Astrocyte of the spinal cord (primary cell): ENCODE measurements at places on chromosomes 7 and 10.

GRCh38 chr10:110361800-110362456 is 57.2 kb upstream of the SMNDC1 start:
- DNase-seq = no peak

- DNase-seq = peak; percentile 62
These were observed 754 bp downstream of the GSTO1 start for GRCh38 chr10:104255311-104255981.

GRCh38 chr7:42552227-42552626 is 315.2 kb upstream of the GLI3 start:
- DNase-seq = no peak

DNA sequence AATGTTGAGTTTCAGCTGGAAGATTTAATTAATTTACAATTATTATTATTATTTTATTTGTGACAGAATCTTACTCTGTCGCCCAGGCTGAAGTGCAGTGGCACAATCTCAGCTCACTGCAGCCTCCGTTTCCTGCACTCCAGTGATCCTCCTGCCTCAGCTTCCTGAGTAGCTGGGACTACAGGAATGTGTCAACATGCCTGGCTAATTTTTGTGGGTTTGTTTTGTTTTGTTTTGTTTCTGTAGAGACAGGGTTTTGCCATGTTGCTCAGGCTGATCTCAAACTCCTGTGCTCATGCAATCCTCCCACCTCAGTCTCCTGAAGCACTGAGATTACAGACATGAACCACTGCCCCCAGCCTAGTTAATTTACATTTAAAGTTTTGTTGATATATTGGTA is 93.8 kb upstream of the MEOX2 start:
- DNase-seq = peak; percentile 57

DNA sequence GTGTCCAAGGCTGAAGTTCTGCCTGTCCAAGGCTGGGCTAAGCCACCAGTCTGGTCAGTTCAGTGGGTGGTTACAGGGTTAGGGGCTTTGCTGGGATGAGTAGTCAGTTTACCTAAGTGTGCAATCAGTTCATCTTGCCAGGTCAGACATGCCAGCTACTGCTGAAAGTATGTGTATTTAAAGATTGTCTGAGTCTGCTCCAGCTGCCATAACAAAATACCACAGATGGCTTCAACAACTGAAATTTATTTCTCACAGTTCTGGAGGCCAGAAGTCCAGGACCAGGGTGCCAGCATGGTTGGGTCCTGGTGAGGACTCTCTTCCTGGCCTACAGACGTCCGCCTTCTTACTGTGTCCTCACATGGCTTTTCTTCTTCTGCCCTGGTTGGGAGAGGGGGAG is 52.4 kb upstream of the TNS3 start:
- no peak for DNase-seq

- DNase-seq = no peak
These were observed 893.9 kb downstream of the CCSER2 start for GRCh38 chr10:85222300-85222699.

DNA sequence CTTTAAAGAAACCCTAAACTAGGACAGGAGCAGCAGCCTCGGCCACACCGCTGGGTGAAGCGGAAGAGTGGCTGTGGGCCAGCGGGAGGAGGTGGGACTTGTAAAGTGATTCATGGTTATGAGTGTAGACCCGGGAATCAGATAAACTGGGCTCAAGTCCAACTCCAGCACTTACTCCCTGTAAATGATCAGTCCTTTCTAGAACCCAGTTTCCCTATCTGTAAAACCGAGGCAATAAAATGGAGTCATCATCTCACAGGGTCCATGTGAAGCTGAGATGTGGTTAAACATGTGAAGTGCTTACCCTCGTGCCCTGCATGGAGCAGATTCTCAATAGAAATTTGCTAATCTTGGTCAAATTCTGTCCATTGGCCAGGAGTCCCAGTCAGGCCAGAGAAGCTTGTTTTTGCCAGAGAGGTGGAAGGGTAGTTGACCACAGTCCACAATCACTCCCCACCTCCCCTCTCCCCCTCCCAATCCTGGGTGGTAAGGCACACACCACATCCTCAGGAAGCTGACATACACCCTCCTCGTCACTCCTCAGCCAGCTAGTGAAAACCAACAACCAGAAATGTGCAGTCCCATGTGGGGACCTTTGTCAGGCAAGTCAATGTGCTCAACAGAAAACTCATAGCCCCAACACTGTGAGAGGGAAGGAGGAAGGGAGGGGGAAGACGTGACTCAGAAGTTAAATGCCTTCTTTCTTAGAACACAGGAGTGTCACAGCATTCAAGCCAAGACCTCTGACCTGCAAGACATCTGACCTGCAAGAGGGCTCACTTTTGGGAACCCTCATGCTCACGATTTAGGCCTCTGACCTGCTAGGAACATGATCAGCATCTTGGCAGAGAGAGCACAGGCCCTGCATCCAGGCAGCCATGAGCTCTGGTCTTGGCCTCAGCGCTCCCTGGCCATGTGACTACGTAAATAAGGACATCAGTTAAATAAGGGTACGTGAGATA is 145.1 kb downstream of the PLXNA4 start:
- DNase-seq = peak; percentile 97

- DNase-seq = no peak
These were observed 31.4 kb downstream of the POR start for GRCh38 chr7:75946207-75946855.

- no peak for DNase-seq
These were observed 19.0 kb downstream of the CLEC2L start for GRCh38 chr7:139542308-139543151.

DNA sequence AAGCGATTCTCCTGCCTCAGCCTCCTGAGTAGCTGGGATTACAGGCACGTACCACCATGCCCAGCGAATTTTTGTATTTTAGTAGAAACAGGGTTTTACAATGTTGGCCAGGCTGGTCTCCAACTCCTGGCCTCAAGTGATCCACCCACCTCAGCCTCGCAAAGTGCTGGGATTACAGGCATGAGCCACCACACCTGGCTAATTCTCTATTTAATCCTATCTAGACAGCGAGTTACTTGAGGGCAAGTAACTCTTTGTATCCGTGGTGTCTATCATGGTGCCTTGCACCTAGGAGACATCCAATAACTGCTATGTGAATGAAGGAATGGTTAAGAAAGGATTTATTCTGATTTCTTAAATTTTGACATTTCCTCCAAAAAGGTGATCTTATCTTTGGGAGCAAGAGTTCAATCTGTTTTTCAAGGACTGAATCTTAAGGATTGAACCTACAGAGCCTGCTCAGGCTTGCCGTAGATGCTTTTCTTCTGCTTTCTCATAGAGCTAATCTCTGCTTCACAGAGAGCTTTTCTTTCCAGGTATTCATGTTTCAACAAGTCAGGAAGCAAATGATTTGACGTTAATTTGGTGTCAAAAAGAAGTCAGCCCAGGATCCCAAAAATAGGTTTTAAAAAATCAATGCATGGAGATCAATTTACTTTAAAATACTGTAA is 101.6 kb downstream of the CUL2 start:
- no peak for DNase-seq

- DNase-seq = peak; percentile 87
These were observed 225.6 kb downstream of the AHR start for GRCh38 chr7:17523813-17524739.
